ENCODE measurements at places on chromosomes 12 and 14. TPM values are rescaled to one million over a fixed set of nuclear protein-coding genes. Genes with fewer than 3 reads are reported as not detected.
A peak's percentile ranks its signal among the peaks of the same experiment; 100 is the strongest.

Gene GPR84
- not detected for total RNA-seq

- DNase-seq, result peak; percentile 95
Measured at GRCh38 chr12:124441443-124442194, 125.8 kb downstream of the NCOR2 start.

- no peak for DNase-seq
Measured at GRCh38 chr14:65731933-65732506, 319.5 kb downstream of the FUT8 start.

GRCh38 chr14:23045419-23046357 is 3.7 kb downstream of the PSMB11 start:
- no peak for DNase-seq

GRCh38 chr12:63498239-63498638 is 170.1 kb downstream of the DPY19L2 start:
- DNase-seq, result no peak

- DNase-seq, result no peak
Measured at GRCh38 chr14:105337966-105338741, 23.6 kb downstream of the PACS2 start.

Gene MYBPC1
- not detected for total RNA-seq

- no peak for DNase-seq
Measured at GRCh38 chr12:99567072-99567471, 80.5 kb upstream of the GARIN6 start.

DNA sequence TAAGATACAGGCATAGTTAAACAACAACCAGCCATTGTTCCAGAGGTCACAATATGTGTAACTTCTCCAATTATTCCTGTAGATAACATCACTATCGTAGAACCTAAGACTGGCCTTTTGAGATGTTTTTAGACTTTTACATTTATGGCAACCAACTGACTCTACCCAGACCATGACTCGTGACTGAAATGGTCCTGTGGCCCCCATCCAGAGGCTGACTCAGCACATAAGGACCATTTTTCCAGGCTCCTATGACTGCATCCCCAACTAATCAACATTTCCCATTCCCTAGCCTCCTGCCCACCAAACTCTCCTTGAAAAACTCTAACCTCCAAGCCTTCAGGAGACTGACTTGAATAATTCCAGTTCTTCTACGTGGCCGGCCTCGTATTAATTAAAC is 52.6 kb upstream of the NID2 start:
- DNase-seq, result no peak

Gene EML5
- 1.4 TPM for total RNA-seq

GRCh38 chr14:53538316-53538881 is 385.3 kb upstream of the DDHD1 start:
- DNase-seq, result no peak

DNA sequence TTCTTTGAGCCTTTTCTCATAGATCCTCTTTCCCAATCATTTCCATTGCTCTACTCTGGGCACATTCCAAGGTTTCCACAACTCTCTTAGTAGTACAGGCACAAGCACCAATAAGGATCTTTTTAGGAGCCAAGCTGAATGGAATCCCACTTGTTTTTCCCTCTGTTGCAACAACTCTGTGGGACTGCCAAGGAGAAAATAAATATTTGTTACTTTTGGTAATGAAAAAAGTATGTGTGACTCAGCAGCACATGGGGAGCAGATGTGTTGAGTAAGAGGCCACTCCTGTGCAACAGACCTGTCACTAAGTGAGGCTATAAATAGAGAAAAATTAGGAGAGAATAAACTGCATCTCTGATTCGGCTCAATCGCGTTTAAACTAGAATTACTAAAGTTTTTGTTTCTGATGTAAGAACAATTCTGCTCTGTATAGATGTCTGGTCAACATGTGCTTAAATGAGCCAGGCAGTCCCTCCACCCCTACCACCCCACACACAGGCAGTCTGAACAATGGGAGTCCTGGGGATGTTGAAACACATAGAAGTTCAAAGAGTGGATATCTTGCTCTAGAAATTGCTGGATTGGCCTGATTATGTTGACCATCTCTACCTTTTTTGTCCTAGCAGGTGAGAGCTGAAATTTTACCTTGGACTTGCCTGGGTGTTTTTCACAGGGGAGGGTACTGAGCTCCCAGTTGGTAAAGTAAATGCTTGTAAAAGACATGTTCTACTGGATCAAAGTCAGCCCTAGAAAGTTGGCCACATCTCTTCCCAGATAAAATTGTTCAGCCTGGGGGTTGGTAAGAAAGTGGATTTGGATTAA is 244.3 kb upstream of the NOVA1 start:
- DNase-seq, result peak; percentile 88

DNA sequence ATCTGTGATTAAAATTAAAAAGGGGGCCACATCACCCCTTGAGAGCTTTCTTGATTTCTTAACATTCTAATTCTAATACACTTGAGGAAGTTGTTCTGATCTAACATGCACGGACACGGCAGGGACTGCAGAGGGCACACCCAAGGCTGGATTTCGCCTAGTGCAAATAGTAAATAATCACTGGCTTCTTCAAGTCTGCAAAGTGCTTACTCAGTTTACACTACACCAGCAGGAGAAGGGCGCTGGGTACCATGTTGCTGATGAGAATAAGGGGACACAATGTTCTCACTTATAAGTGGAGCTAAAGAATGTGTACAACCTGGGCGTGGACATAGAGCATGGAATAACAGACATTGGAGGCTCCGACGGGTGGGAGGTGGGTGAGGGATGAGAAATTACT is 34.2 kb downstream of the TBX5 start:
- no peak for DNase-seq

Gene HCFC2
- 10.3 TPM for total RNA-seq

GRCh38 chr14:91058042-91058581 is 2.3 kb downstream of the RPS6KA5 start:
- DNase-seq, result no peak

- DNase-seq, result no peak
Measured at GRCh38 chr12:116284396-116284795, 6.9 kb upstream of the MED13L start.

DNA sequence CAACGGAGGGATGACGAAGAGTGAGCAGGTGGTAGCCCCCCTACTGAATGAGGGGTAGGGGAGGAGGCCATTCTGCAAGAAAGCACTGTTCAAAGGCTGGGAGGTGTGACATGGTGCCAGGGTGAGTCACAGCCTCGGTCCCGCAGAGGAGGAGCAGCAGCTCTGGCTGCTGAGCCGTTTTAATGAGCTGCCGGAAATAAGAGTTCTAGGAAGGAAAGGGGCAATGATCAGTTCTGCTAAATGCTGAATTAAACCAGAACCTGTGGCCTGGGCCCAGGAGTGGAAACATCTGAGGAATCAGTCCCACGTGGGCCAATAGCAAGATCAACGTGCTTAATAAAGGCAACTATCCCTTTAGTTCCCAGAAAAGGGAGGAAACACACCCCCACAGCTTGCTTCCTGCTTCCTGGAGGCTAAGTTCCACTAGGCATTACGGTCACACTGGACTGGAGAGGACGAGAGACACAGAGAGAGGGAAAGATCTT is 3.6 kb downstream of the ABCD4 start:
- peak; percentile 80 for DNase-seq

GRCh38 chr12:103138538-103138937 is 181.1 kb downstream of the ASCL1 start:
- no peak for DNase-seq

GRCh38 chr14:99035712-99036610 is 236.0 kb downstream of the BCL11B start:
- peak; percentile 97 for DNase-seq

Gene PRIMA1
- 0.06 TPM for total RNA-seq

Gene SERPINA5
- 0.33 TPM for total RNA-seq

DNA sequence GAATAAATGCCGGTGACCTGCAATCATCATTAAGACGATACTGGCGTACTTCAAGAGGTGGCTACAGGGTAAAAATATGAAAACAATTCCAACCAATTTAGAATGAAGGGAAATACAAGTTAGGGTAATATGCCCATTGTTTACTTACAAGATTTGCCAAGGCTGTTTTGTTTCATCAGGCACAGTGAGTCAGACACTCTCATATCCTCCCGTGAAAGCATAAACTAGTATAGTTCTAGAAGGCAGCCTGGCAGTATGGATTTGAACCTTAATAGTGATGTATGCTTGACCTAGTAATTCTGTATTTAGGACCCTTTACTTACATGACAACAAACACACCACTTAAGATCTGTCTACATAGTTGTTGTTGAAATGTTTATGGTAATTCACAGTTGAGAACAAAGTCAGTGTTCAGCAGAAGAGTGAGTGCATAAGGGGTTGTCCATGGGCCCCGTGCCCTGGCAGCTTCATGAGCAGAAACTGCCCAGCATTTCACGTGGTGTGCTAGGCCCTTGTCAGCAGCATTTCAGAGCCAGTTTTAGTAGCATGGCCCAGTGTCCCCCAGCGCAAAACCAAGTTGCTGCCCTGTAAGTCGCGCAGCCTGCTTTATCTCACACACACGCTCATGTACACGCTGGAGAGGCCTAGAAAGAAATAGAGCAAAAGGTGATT is 80.8 kb downstream of the EP400 start:
- DNase-seq, result no peak

Gene TAS2R30
- 0.46 TPM for total RNA-seq

GRCh38 chr12:103827911-103828391 is 13.1 kb downstream of the NT5DC3 start:
- DNase-seq, result no peak

DNA sequence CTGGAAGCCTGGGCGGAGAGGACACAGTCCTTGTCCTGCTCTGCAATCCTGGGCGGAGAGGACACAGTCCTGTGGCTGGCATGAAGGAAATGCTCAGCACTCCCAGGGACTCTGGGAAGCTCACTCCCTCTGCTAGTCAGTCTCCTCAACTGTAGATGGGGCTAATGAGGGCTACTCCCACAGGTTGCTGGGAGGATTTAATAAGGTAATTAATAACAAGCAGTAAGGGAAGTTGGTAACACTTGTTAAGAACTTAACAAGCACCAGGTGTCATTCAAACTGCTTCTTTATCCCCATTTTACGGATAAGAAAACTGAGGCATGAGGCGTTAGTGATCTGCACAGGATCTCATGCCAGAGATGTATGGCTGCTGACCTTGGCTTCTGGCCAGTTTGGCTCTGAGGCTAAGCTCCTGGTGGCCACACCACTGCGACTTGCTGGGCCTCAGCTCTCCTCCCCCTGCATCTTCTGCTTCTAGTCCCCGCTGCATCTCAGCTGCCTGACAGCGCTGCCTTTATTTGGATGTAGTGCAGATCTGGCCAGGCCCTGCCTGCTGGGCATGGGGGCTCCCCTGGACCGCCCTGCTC is 54.1 kb upstream of the BEGAIN start:
- DNase-seq, result peak; percentile 47

- no peak for DNase-seq
Measured at GRCh38 chr14:51173863-51174262, 66.2 kb upstream of the TMX1 start.

Gene GARIN6
- total RNA-seq, result not detected

Gene SLC17A8
- not detected for total RNA-seq

Measured in Daoy (cell line).